ENCODE measurements at places on chromosomes 6 and 20. TPM values are rescaled to one million over a fixed set of nuclear protein-coding genes. Genes with fewer than 3 reads are reported as not detected.

The TP53TG5 gene
- total RNA-seq: not detected

The BTN1A1 gene
- total RNA-seq: not detected

The CRISP3 gene
- total RNA-seq: 100 TPM

The CCN5 gene
- 0.62 TPM for total RNA-seq

The FUT9 gene
- total RNA-seq: under 0.01 TPM

The ANKEF1 gene
- 1.8 TPM for total RNA-seq

The MOXD1 gene
- 17.6 TPM for total RNA-seq

The PRPH2 gene
- 4.2 TPM for total RNA-seq

The SEMG1 gene
- not detected for total RNA-seq

The RCAN2 gene
- 10.8 TPM for total RNA-seq

The NKX2-2 gene
- total RNA-seq: 0.21 TPM

The TSPYL4 gene
- 13.7 TPM for total RNA-seq

The PGC gene
- not detected for total RNA-seq

The GHRH gene
- not detected for total RNA-seq

The IL17A gene
- not detected for total RNA-seq

The DSN1 gene
- total RNA-seq: 10.7 TPM

The RNF39 gene
- total RNA-seq: 1.8 TPM

The CYP24A1 gene
- 0.41 TPM for total RNA-seq

The COL11A2 gene
- 5.7 TPM for total RNA-seq

The NRSN1 gene
- total RNA-seq: 0.51 TPM

The RNF8 gene
- total RNA-seq: 20.7 TPM

The SYCP2L gene
- 1.5 TPM for total RNA-seq

The AGPAT4 gene
- total RNA-seq: 11.4 TPM

The DLK2 gene
- total RNA-seq: 5.2 TPM

The RFX6 gene
- total RNA-seq: not detected

The PXDC1 gene
- 32.5 TPM for total RNA-seq

The RIPPLY2 gene
- total RNA-seq: not detected

The PSORS1C1 gene
- total RNA-seq: 0.41 TPM

The FRK gene
- 2.7 TPM for total RNA-seq

The SUPT3H gene
- 7.9 TPM for total RNA-seq

The RAB44 gene
- total RNA-seq: 0.62 TPM

The SNX9 gene
- total RNA-seq: 40.7 TPM

The TPX2 gene
- 19.6 TPM for total RNA-seq

The IL20RA gene
- total RNA-seq: 4.6 TPM

The C20orf144 gene
- not detected for total RNA-seq

The GFRA4 gene
- not detected for total RNA-seq

The EPPIN gene
- not detected for total RNA-seq

The ME1 gene
- total RNA-seq: 4.0 TPM

The RNF182 gene
- total RNA-seq: 0.51 TPM

The SLC25A27 gene
- total RNA-seq: 20.1 TPM

The OXT gene
- not detected for total RNA-seq

The VWA7 gene
- 2.3 TPM for total RNA-seq

The C6orf58 gene
- not detected for total RNA-seq

The UST gene
- total RNA-seq: 15.0 TPM

The EYA2 gene
- total RNA-seq: 1.3 TPM

The CD83 gene
- total RNA-seq: 16.7 TPM

The RREB1 gene
- total RNA-seq: 44.7 TPM

The C6orf47 gene
- 20.8 TPM for total RNA-seq

The SLC12A5 gene
- total RNA-seq: 0.21 TPM

The OR2B6 gene
- total RNA-seq: not detected

The SLC17A3 gene
- total RNA-seq: not detected

The PRSS16 gene
- total RNA-seq: 1.6 TPM

The COL21A1 gene
- total RNA-seq: 95.0 TPM

The DPPA5 gene
- total RNA-seq: not detected

The PRSS35 gene
- total RNA-seq: 12.4 TPM

The TAAR8 gene
- total RNA-seq: not detected

The TRAPPC3L gene
- total RNA-seq: 0.31 TPM

Measured in tongue (tissue), 3 donors.